ENCODE measurements at places on chromosomes 5 and 9.

- no peak for DNase-seq
Observed at GRCh38 chr5:35316611-35317274, 86.5 kb upstream of the PRLR start.

- DNase-seq: no peak
Observed at GRCh38 chr5:171601266-171601881, 181.9 kb downstream of the FGF18 start.

GRCh38 chr5:172437445-172438318, 16.6 kb downstream of the SH3PXD2B start:
- DNase-seq: no peak

DNA sequence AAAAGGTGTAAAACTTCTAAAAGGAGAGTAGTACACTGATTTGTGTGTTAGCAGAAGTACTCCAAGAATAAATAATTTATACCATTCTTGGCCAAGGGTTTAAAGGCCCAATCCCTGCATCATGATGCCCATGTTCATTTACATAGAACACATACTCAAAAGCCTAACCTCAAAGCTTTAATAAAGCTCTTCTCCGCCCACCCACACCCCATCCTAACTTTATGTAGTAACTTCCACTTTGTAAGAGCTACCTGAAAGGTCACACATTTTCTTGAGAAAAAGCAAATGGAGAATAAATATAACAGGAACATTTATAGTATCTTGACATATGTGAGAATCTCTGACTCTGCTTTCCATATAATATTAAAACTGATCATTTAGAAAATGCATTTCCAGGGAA, 148.8 kb upstream of the FREM1 start:
- DNase-seq: no peak

DNA sequence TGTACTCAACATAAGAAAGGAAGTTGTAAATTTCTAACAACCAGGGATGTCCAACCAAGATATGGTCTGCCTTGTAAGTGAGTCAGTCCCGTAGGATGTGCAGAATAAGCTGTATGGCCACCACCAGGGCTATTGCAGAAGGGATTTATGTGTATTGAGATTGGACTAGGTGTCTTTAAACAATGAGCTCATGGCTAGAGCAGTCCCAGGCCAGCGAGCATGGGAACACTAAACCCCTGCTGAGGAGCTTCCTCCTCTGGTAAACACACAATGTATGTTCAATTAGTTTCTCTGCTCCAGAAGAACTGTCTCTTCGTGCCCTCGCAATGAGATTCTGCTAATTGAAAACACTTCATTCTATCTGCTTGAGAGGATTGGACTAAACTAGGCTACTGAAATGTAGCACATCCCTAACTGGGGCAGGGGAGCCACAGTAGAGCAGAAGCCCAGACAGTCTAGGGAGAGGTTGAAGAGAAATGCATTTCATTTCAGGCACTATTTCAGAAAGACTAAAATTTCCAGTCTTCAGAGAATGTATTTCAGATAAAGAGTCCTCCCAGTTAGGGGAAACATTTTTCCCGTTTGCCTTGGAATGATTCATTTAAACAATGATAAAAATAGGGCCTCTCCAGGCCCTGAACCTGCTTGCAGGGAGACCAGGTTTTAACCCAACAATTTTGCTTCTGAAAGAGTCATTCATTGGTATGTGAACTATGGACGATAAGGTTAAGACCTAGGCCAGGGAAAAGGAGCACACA, 154.7 kb downstream of the FAM114A2 start:
- DNase-seq: no peak

DNA sequence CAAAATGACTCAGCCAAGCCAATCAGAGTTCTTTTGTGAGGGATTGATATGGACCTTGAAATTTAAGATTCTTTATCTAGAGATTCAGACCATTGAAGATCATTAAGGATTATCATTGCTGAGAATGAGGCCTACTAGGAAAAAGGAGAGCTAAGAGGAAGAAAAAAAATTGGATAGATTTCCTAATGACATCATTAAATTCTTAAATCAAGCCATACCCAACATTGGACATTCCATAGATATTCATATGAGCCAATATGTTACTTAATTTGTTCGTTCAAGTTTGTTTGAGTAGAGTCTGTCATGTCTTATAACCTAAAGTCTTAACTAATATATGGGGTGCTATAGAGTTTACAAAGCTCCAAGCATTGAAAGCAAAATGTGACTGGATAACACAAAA, 727.9 kb upstream of the SEMA6A start:
- no peak for DNase-seq

DNA sequence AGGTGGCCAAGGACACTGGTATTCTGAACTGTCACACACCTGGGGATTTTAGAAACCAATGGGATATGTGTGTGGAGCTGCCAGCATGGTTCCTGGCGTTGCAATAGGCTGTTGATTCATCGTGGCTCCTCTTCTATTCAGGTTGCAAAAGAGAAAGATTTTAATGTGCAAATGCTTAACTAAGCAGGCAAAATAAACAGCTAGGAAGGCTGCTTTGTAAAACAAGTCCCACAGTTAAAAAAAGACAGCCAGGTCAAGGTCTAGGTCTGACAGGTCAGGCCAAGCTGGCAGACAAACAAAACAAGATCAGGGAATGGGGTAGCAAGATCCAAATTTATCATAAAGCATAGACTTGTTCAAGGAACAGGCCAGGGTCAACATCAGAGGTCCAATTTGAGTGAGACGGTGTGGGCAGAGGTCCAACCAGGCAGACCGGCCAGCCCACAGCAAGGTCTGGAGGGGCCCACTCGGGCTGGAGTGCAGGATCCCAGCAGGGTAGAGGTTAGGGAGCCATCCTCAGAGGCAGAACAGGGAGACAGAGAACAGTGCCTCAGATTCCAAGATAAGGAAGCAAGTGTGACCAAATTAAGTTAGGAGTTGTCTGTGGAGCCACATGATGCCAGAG, 45.6 kb downstream of the SUB1 start:
- DNase-seq: no peak
